ENCODE measurements at places on chromosomes 11 and 22.

DNA sequence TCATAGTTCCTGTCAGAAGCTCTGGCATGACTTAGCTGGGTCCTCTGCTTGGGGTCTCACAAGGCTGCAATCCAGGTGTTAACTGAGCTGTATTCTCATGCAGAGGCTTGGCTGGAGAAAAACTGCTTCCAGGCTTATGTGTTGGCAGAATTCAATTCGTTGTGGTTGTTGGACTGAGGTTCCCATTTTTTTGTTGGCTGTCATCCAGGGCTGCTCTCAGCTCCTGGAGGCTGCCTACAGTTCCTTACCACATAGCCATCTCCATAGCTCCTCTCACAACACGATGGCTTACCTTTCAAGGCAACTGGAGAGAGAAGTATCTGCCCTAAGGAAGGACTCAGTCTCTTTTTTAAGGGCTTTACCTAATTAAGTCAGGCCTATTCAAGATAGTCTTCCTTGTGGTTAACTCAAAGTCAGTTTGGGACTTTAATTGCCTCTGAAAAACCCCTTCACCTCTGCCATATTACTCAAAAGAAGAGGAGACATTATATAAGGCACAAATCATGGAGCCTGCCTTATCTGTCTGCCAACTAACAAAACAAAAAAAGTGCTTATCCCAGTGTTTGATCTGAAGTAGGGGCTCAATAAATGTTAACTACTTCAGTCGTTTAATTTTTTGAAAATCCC, 35.2 kb downstream of the OR2AG2 start:
- no peaks in the 10 kb centered on the region for H3K4me1 ChIP-seq
- no peak overlapping the region for H3K27ac ChIP-seq
- no peaks in the 10 kb centered on the region for H3K27me3 ChIP-seq
- H3K4me3 ChIP-seq, result no peak overlapping the region
- H3K36me3 ChIP-seq, result no peaks in the 10 kb centered on the region
- DNase-seq, result no peak

DNA sequence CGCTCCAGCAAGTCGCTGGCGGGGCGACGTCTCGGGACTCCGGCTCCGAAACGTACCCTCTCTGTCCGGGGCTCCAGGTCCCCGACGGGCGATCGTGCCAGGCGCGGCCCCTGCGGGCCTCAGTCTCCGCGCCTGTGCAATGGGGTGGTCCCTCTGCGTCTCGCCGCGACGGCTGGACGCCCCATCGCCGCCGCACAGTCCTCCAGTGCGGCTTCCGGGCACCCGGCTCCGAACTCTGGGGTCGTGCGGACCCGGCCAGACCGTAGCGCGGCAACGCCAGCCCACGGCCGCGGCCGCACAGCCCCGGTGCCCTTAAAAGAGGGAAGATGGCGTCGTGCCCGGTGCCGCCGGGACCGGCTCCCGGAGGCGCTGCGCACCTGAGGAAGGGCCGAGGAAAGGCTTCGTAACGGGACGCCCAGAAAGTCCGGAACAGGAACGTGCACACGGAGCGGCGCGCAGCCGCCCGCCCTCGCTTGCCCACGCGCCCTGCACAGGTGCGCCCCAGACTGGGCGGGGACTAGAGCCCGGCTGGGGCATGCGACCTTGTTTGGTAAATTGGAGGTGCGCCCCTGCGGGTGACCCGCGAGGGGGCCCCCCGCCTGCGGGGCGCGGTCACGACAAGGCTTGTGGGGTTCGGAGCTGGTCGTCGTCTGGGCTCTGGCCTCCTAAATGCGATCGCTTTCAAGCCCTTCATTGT, 525 bp downstream of the BIK start:
- H3K4me3 ChIP-seq, result peak overlapping the region; percentile 15
- peaks cover 2% of the 10 kb centered on the region for H3K4me1 ChIP-seq
- no peak overlapping the region for H3K27ac ChIP-seq

DNA sequence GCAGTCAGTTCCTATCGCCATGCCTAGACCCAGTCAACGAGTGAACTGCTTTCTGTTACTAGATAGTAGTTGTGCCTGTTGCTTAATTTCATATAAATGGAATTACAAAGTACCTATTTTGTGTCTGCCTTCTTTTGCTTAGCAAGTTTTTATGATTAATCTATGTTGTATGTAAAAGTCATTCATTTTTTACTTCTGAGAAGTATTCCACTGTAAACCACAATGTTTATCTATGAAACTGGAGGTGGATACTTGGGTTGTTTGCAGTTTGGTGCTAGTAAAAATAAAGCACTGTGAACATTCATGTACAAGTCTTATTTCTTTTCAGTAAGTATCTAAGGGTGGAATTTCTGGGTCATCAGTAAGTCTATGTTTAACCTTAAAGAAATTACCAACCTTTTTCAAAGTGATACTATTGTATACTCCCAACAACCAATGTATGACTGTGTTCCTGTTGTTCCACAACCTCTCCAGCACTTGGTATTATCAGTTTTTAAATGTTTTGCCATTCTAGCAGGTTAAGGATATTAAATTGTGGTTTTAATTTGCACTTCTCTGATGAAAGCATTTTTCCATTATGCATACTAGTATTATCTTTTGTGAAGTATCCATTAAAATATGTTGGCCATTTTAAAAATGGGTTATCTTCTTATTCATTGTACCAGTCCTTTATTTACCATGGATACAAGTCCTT, 68.2 kb downstream of the DNAJC24 start:
- no peak overlapping the region for H3K4me3 ChIP-seq
- no peaks in the 10 kb centered on the region for H3K27me3 ChIP-seq
- no peaks in the 10 kb centered on the region for H3K4me1 ChIP-seq
- no peaks in the 10 kb centered on the region for H3K36me3 ChIP-seq

GRCh38 chr11:5703741-5704536, 14.3 kb downstream of the TRIM22 start:
- no peak overlapping the region for H3K27ac ChIP-seq
- H3K36me3 ChIP-seq, result peaks cover 4% of the 10 kb centered on the region
- H3K27me3 ChIP-seq, result no peaks in the 10 kb centered on the region
- no peak overlapping the region for H3K4me3 ChIP-seq

Data from fibroblast of lung (primary cell).